ENCODE measurements at places on chromosomes 12 and 14.

GRCh38 chr14:91692075-91692474 is 39.8 kb downstream of the CATSPERB start:
- no peak for DNase-seq

DNA sequence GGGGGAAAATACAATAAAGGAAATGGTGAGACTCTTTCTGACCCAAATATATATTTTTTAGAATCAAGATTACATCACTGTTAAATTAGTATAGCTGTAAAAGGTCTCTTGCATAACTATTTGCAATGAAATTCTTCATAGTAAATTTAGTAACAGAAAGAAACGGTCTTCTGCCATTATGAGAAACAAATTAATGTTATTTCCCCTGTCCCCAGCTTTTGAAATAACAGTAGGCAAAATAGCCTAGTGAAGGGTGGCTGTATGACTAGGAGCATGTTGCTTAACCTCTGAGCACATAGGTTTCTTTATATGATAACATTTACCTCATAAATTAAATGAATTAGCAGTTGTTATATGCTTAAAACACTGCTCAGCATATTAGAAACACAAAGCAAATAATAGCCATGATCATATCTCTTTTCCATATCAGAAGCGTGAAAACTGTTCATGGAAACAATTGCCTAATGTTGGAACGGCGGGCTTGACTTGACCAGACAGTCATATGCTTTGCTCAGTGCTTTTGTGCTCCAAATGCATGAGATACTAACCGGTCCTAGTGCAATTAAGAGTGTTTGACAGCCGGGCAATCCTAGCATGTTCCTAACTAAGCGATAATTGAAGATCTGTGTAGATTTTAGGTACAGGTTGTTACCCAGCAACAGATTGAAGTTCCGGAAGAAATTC is 24.0 kb downstream of the BHLHE41 start:
- DNase-seq, result no peak

- no peak for DNase-seq
Observed at GRCh38 chr12:51969643-51970042, 18.1 kb downstream of the ACVR1B start.

DNA sequence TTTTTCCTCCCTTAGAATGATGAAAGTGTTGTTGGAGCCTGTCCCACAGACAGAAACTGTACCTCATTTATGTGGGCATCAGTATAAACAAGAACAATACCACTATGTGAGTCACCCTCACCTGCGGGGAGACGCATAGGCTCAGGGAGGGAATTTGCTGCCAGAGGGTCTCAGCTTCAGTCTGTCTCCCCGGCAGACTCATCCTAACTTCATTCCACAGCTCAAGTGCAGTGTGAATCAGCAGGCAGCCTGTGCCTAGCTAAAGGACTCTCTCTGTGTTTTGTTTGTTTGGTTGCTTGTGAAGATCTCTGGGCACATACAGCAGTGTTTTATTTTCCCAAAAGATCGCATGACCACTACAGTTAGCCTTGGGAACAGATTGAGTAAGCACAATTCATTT is 98.9 kb downstream of the PRKCH start:
- DNase-seq, result no peak

- DNase-seq, result no peak
Observed at GRCh38 chr12:106204312-106204711, 43.5 kb downstream of the CKAP4 start.

DNA sequence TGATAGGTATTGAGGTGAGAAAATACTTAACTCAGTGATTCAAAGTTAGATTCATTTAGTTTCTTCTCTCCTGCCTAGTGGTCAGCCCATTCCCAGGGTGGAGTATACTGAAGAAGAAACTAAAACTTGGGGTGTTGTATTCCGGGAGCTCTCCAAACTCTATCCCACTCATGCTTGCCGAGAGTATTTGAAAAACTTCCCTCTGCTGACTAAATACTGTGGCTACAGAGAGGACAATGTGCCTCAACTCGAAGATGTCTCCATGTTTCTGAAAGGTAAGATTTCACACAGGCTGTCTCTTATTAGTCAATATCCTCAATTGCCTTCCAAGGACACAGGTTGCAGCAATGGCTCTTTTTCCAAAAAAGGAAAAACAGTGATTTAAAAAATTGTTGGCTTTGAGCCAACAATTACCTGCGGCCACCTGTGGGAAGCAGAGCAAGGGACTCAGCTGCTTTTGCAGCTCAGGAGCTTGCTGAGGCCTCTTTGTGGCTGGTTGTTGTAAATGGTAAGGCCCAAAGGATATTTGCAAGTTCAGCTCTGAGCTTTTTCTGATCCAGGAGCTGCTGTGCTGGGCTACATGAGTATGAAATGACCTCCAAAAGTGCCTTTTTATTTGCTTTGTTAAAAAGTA is 33.9 kb downstream of the TPH2 start:
- no peak for DNase-seq

DNA sequence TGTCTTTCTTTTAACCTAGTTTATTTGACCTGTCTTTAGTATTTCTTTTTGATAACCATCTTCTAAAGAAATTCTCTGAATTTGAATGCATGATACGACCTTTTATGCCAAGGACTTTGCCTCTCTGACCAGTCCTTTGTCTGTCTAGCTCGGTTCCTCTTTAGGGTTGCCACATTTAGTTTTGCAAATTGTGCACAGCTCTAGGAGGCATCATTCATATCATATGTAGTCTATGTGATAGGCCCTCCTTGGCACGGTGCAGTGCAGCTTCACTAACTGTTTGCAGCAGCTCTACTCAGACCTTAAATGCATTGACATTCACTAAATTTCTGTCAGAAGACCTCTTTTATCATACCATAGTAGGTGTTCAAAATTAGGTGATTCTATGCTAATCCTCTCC is 75.6 kb downstream of the USP15 start:
- DNase-seq, result no peak

All from KG1 (cell line).